ENCODE measurements at places on chromosomes 2 and 18.

DNA sequence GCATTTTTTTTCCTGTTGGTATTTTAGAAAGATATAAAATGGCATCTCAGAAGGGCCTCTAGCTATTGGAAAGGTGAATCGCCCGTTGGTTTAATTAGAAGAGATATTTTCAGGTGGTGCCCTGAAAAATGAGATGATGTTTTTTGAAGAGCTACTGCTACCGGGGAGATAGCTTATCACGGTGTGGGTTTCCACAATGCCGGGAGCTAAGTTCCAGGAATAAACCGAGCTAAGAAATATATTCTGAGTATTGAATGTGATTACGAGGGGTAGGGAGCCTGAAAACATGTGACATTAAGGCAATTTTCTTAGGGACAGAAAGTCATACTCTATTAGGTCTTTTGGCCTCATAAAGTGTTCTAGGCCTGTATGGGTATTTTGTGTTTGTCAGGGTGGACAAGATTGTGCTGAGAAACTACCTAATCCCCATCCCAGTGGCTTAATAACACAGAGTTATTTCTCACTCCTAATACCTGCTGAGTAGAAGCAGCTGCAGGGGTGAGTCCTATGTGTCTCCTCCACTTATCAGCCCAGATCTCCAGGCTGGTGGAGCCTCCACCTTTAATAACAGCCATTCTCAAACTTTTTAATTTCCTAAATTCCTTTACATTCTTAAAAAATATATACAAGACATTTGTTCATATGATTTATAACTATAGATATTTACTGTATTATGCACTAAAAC lies 150.2 kb downstream of the LRRTM1 start:
- DNase-seq, result no peak
- no peak overlapping the region for H3K4me3 ChIP-seq
- peaks cover 6% of the 10 kb centered on the region for H3K36me3 ChIP-seq
- H3K27ac ChIP-seq, result no peak overlapping the region
- no peaks in the 10 kb centered on the region for H3K4me1 ChIP-seq

DNA sequence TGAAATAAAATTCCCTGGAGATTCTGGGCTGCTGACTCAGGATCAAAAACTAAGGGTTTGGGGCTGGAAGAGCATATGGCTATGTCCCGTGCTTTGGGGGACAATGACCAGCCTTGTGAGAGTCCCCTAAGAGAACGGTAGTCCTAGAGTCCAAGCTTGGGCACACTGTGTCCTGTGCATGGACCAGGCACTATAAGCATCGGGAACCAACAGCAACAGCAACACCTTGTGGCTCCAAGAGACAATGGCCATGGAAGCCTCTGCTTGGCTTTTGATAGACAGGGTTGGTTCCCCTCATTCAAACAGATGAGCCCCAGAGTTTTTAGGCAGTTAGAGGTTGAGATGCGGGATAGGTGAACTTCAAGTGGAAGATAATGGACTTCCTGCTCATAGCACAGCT lies 294.4 kb upstream of the CHAC2 start:
- H3K36me3 ChIP-seq, result peaks cover 3% of the 10 kb centered on the region
- H3K4me3 ChIP-seq, result no peak overlapping the region
- H3K27me3 ChIP-seq, result no peaks in the 10 kb centered on the region
- no peak overlapping the region for H3K27ac ChIP-seq

GRCh38 chr2:240514631-240515030 lies 43.2 kb downstream of the ANKMY1 start:
- no peak overlapping the region for H3K27ac ChIP-seq
- no peak for DNase-seq
- peaks cover 8% of the 10 kb centered on the region for H3K36me3 ChIP-seq
- H3K27me3 ChIP-seq, result no peaks in the 10 kb centered on the region
- H3K4me1 ChIP-seq, result peaks cover 10% of the 10 kb centered on the region

- DNase-seq, result no peak
- no peak overlapping the region for H3K27ac ChIP-seq
- no peaks in the 10 kb centered on the region for H3K36me3 ChIP-seq
- H3K4me1 ChIP-seq, result no peaks in the 10 kb centered on the region
- peaks cover 12% of the 10 kb centered on the region for H3K27me3 ChIP-seq
- no peak overlapping the region for H3K4me3 ChIP-seq
Observed at GRCh38 chr18:59040770-59041148, 98.9 kb upstream of the SEC11C start.

- no peak overlapping the region for H3K27ac ChIP-seq
- H3K4me3 ChIP-seq, result no peak overlapping the region
- H3K4me1 ChIP-seq, result no peaks in the 10 kb centered on the region
- no peaks in the 10 kb centered on the region for H3K27me3 ChIP-seq
- H3K36me3 ChIP-seq, result no peaks in the 10 kb centered on the region
Observed at GRCh38 chr18:42719221-42719620, 396.3 kb downstream of the RIT2 start.

DNA sequence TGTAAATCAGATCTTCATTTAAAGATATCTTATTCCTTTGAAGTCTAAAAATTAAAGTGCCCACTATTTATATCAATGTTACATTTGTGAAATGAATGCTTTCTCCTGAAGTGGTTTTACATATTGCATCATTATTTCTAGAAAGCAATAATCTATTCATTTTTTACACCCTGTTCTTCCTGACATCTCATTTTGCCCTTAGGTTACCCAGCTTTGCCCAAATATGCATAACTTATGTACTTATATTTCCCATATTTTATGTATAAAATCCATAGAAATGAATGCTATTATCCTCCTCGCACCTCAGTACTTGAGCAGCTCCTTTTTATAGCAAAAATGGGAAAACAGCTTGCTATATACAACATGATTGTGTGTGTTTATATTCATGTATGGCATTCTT lies 396.5 kb upstream of the DSEL start:
- no peaks in the 10 kb centered on the region for H3K36me3 ChIP-seq
- no peaks in the 10 kb centered on the region for H3K4me1 ChIP-seq
- no peaks in the 10 kb centered on the region for H3K27me3 ChIP-seq
- DNase-seq, result no peak
- H3K27ac ChIP-seq, result no peak overlapping the region
- H3K4me3 ChIP-seq, result no peak overlapping the region

- no peak overlapping the region for H3K4me3 ChIP-seq
- no peak for DNase-seq
- peaks cover 35% of the 10 kb centered on the region for H3K27me3 ChIP-seq
- no peaks in the 10 kb centered on the region for H3K4me1 ChIP-seq
Observed at GRCh38 chr2:165698444-165698884, 95.6 kb downstream of the GALNT3 start.

GRCh38 chr2:151983221-151983620 lies 115.6 kb downstream of the CACNB4 start:
- DNase-seq, result no peak

GRCh38 chr18:75161256-75162028 lies 47.5 kb downstream of the PTGR3 start:
- H3K36me3 ChIP-seq, result no peaks in the 10 kb centered on the region
- H3K27me3 ChIP-seq, result peaks cover 6% of the 10 kb centered on the region
- peak overlapping the region; percentile 28 for H3K27ac ChIP-seq
- peak overlapping the region; percentile 82 for H3K4me3 ChIP-seq
- peaks cover 9% of the 10 kb centered on the region for H3K4me1 ChIP-seq

- H3K27ac ChIP-seq, result no peak overlapping the region
- H3K36me3 ChIP-seq, result no peaks in the 10 kb centered on the region
- no peak for DNase-seq
- no peaks in the 10 kb centered on the region for H3K4me1 ChIP-seq
Observed at GRCh38 chr18:60684843-60685513, 312.4 kb upstream of the MC4R start.

DNA sequence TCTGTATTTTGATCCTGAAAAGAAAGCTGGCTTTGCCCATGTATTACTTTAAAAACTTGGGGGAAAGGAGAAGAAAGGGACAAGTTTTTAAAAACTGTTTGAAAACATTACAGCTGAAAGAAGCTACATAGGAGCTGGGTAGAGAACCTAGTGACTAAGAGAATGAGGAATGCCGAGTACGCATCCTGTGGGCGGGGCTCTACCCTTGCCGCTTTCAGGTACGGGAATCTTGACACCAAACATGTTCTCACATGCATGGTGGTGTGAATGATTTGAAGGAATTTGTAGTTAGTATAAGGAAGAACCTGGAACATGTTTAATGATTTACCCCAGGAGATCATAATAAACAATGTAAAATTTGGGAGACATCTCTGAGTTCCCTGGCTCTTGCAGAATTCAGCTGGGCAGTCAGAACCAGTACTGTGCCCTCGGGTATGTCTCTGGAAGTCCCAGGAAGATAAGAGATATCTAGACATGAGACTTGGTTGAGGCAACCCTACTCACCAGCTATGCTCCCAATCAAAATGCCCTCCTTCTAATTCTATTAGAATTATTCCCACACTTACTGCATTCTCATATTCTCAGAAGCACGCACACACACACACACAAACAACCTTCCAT lies 16.5 kb upstream of the TGFA start:
- H3K4me3 ChIP-seq, result no peak overlapping the region
- no peaks in the 10 kb centered on the region for H3K4me1 ChIP-seq
- no peaks in the 10 kb centered on the region for H3K36me3 ChIP-seq
- H3K27me3 ChIP-seq, result peaks cover 36% of the 10 kb centered on the region
- H3K27ac ChIP-seq, result no peak overlapping the region

DNA sequence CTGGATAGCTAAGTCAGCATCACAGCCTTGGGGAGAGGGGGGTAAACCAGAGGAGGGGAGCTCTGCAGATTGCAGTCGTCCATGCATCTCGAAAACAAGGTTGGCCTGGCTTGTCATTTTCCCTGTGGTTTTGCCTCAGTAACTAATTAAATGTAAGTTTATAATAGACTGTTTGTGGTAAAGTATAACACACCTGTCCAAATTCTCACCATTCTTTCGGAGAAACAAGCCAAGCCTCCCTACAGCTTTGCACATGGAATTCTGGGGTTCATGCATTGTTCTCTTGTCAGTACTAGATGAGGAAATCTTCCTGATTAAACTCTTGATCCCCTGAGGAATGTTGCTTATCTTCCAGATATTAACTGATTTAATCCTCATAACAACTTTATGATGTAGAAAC lies 1065.2 kb upstream of the FAM98A start:
- no peak overlapping the region for H3K4me3 ChIP-seq
- no peak overlapping the region for H3K27ac ChIP-seq
- no peaks in the 10 kb centered on the region for H3K4me1 ChIP-seq
- no peaks in the 10 kb centered on the region for H3K36me3 ChIP-seq

GRCh38 chr2:208698114-208698513 lies 291.5 kb downstream of the PTH2R start:
- no peaks in the 10 kb centered on the region for H3K27me3 ChIP-seq
- no peaks in the 10 kb centered on the region for H3K36me3 ChIP-seq
- no peaks in the 10 kb centered on the region for H3K4me1 ChIP-seq

DNA sequence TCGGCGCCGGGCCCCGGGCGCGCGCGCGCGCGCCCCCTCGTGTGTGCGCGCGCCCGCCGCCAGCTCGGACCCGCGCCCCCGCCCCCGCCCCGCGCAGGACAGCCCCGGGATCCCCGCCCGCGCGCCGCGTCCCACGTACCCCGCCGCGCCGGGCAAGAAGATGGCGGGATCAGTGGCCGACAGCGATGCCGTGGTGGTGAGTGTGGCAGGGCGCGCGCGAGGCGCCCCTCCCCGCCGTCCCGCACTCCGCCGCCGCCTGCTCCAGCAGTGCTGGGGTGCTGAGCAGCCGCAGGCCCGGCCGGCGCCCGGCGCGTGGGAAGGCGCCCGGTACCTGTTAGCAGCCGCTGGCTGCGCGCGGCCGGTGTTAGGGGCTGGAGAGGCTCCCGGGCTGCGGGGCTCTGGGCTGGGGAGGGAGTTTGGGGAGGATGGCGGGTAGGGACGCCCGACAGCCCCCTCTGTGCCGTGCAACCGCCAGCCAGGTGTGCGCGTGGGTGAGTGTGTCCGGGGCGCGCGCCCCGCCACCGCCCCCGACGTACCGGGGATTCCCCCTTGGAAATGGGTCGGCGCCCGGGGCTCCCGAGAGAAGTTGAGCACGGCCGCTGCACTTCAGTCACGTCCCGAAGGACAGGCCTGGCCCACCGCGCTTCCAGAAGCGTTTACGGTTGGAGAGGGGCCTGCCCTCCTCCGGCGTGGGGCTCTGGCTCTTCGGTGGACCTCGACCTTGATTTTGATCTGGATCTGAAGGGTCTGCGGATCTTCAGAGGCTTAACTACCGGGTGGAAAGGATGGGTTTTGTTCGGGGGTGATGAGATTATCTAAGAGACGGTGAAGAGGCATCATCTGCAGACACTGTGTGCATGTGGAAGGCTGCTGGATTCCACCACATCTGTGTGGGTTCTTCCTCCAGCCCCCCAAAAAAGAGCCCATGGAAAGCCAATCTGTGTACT lies 697 bp downstream of the LGALSL start:
- H3K4me3 ChIP-seq, result peak overlapping the region; percentile 73
- DNase-seq, result peak; percentile 16
- peaks cover 31% of the 10 kb centered on the region for H3K27me3 ChIP-seq
- H3K36me3 ChIP-seq, result peaks cover 4% of the 10 kb centered on the region
- H3K27ac ChIP-seq, result no peak overlapping the region
- H3K4me1 ChIP-seq, result peaks cover 2% of the 10 kb centered on the region

- peaks cover 5% of the 10 kb centered on the region for H3K4me1 ChIP-seq
- no peak overlapping the region for H3K4me3 ChIP-seq
- no peak for DNase-seq
- peaks cover 21% of the 10 kb centered on the region for H3K27me3 ChIP-seq
- no peak overlapping the region for H3K27ac ChIP-seq
Observed at GRCh38 chr2:39615675-39616074, 50.0 kb upstream of the TMEM178A start.

DNA sequence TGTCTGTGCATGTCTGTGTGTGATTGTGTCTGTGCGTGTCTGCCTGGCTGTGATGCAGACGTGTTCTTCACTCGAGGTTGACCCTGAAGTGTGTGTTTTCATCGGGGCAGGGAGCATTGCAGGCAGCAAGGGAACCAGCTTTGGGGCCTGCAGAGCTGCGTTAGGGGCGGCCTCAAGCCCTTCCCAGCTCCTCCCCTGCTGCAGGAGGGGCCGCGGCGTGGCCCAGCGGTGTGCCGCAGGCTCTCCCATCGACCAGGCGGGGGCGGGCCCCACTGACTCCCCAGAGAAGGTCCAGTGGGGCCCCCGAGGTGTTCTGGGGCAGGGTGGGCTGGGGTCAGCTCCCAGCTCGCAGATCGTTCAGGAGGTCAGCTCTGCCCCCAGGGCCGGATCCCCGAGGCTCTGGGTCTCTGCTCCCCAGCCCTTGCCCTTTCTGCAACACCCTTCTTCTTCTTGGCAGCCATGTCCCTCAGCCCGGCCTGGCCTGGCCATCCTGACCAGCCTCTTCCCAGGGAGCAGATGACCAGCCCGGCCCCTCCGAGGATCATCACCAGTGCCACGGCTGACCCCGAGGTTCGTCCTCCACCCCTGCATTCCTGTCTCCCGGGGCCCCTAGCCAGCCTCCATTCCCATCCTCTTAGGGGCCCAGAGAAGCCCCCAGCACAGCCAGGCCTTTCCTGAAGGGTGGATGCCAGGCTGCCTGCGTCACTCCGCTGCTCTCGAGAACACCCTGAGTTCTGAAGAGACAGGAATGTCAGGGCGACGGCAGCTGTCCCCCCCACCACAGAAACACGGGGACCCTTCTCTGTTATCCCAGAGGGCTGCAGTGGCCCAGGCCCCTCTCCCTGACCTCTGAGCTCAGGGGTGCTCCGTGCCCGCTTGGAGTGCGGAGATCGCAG lies 11.1 kb upstream of the KLHL30 start:
- DNase-seq, result no peak
- no peak overlapping the region for H3K27ac ChIP-seq
- H3K4me3 ChIP-seq, result no peak overlapping the region
- no peaks in the 10 kb centered on the region for H3K36me3 ChIP-seq
- no peaks in the 10 kb centered on the region for H3K4me1 ChIP-seq
